Progenitor cell of endocrine pancreas (in vitro differentiated cells): ENCODE measurements at places on chromosomes 6 and 20.

DNA sequence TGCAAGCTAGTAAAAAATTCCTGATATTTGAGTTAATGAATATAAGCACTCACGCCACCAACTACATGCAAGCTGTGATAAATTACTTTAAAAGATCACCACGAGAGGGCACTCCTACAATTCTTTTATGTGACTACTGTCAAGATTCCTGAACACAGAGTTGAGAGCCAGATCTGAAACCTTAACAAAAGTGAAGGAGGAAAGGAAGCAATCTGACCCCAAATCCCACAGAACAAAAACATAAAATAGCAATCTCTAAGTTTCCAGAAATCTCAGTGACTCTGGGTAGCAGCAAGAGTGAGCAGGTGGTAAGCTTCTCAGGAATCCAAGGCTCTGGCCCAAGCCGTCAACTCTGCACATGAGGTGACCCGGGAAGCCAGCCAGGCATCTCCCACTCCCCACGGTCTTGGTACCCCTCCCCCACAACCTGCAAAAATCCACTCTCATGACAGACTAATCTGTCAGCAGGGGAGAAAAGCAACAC lies 55.1 kb downstream of the STAU1 start:
- no peak for DNase-seq

DNA sequence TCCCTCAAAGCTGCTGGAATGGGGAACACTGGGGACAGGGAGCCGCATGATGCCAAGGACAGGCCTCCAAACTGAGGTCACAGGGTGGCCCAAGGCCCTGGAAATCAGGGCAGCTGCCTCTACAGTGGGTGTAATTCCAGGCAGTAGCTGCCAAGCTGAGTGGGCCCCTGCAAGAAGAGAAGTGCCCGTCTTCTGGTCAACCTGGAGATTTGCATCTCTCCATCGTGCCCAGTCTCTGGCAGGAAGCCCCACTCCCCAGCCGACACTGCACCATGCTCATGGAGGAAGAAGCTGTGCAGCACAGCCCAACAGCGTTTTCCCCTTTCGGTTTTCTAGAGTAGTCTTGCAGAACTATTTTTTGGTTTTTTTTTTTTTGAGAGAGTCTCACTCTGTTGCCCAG lies 2.2 kb upstream of the FAM209A start:
- no peak for DNase-seq

- DNase-seq = no peak
These were observed 7.9 kb upstream of the ABHD12 start for GRCh38 chr20:25398376-25399036.

DNA sequence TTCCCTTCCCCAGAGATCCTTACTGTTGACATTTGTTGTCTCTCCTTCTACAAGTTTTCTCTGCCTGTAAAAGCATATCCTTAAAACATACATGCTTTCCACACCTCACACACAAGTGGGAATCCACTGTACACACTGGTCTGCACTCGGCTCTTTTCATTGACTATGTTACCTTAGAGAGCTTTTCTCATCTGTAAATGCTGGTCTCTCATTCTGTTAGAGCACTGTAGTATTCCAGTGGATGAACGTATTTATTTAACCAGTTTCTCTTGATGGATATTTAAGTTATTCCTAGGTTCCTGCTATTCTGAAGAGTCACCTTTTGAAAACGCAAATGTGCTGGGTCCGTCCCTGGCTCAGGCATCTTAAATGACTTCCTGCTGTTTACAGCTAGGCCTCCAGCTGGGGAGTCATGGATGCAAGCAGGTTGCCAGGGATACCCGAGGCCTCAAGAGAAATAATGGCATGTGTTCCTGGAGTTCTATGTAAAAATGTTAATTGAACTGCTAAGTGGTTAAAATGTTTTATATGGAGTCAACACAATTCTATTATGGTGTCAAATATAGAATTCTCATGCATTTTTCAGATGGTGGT lies 61.1 kb upstream of the TGM3 start:
- no peak for DNase-seq

DNA sequence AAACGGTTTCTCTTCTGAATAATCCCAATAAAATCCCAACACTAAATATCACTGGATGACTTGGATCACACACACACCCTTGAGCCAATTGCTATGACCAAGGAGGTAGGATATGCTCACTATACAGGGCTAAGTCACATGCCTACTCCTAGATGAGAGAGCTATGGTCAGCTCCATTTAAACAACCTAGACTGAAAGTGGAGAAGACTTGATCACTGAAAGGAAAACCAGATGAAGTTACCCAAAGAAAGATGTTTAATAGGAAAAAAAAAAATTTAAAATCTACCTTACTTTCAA lies 18.9 kb upstream of the COL19A1 start:
- DNase-seq = no peak

GRCh38 chr20:986733-987355 lies 15.3 kb downstream of the RSPO4 start:
- no peak for DNase-seq

GRCh38 chr6:22755605-22756004 lies 186.2 kb downstream of the HDGFL1 start:
- DNase-seq = no peak

- DNase-seq = no peak
These were observed 68.0 kb downstream of the CYB5R4 start for GRCh38 chr6:83927470-83927869.

DNA sequence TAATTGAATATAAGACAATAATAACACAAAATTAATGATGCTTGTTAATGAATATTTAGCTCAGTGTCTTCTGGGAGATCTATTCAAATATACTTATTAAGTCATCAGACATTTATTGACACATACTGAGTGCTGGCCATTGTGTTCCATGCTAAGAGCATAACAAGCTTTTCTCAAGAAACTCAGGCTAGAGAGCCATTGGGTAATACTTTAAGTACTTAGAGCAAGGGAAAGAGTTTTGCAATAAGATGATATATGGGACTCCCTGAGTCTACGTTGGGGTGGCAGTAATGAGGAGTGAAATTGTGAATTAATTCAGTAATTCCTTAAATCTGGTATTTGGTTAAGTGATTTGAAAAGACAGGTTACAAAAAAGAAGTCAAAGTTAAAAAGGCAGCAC lies 11.1 kb downstream of the TMEM200A start:
- no peak for DNase-seq

DNA sequence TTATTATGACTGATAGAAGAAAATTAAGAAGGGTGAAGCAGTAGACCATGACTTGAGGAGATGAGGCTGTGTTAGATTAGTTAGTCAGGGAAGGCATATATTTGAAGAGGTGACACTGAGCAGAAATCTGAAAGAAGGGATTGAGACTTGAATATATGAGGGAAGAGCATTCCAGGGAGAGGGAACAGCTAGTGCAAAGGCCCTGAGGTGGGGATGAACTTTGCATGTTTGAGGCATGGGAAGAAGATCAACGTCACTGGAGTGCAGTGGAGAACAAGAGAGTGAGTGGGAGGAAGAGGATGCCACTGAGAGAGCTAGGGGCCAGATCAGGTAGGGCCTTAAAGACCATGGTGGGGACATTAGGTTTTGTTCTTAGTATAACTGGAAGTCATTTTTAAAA lies 119.0 kb downstream of the ZDHHC14 start:
- DNase-seq = no peak

- no peak for DNase-seq
These were observed 158.6 kb upstream of the PREP start for GRCh38 chr6:105561486-105561885.

DNA sequence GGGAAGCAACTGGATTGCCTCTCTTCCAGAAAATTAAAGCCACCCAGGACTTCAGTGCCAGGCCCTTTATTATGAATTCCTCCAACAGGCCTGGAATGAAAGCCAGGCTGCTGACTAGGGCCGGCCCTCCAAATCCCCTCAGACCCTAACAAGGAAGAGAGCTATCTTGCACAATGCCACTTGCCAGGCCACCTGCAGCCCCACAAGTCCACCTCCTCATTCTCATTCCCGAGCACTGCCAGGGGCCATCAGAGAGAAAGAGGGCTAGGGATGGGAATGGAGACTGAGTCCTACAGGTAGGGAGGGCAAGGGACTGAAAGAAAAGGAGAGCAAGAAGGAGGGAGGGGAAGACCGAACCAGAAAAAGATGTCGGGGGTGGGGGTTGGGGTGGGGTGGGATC lies 86.5 kb downstream of the MRPL14 start:
- DNase-seq = no peak

- no peak for DNase-seq
These were observed 6.0 kb downstream of the PSMF1 start for GRCh38 chr20:1124421-1124820.

GRCh38 chr20:63747622-63748069 lies 8.1 kb downstream of the SLC2A4RG start:
- DNase-seq = no peak

DNA sequence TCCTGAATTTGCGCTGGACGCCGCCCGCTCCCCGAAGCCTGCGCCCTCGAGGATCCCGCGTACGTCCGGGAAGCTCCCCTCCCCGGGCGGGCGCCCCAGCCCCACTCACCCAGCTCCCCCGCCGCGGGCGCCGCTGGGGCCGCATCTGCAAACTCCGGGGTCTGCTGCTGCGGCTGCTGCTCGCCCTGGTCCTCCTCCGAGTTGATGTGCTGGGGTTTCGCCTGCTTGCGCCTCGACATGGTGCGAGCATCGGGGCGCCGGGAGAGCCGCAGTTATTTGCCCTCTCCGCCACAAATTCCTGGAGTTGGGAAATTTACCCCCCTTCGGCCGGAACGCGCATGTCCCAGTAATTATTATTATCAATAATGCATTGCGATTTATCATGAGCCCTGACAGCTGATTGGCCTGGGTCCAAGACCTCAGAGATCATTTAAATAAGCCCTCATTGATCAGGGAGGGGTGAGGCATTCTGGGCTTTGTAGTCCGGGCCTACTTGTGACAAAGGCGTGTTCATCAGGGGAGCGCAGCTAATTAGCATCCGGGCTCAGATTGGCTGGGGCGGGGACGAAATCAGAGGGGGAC lies at the start of gene SALL4:
Gene SALL4 (minus strand): TSS at position 352 of the 582 bp plus-strand sequence. CDS start 113 bp downstream, at position 239.
- DNase-seq = peak; percentile 58

DNA sequence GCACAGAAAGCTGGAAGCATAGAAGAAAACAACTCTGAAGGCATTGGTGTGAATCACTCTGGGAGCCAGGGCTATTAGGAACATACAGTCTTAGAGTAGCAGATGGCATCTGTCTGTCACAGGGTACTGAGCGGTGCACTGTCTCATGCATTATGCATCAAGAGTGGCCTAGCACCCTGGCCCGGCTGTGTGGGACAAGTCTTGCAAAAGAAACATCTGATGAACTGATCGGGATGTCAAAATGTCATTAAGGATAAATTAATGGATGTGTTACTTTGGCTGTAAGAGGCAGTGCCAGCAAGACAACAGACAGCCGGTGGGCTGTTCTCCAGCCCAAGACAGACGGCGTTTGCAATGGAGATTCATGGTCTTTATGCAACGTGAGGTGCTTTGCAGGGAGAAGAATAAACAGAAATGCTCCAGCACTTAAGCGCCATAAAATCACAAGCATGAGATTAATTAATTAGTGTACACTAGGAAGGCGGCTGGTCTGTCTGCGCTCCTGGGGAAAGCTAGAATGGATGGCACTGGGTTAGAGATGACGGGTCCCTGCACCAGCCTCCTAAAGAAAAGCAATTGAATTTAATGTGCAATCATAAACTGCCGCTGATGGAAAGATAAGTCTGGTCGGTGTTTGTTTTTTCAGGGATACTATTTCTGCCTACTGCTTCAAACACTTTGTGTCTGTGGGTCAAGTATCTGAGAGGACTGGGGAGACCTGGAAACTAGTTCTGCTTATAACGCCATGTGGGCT lies 600.6 kb upstream of the CHD6 start:
- DNase-seq = no peak

GRCh38 chr6:34025112-34025807 lies 120.6 kb downstream of the GRM4 start:
- DNase-seq = no peak

DNA sequence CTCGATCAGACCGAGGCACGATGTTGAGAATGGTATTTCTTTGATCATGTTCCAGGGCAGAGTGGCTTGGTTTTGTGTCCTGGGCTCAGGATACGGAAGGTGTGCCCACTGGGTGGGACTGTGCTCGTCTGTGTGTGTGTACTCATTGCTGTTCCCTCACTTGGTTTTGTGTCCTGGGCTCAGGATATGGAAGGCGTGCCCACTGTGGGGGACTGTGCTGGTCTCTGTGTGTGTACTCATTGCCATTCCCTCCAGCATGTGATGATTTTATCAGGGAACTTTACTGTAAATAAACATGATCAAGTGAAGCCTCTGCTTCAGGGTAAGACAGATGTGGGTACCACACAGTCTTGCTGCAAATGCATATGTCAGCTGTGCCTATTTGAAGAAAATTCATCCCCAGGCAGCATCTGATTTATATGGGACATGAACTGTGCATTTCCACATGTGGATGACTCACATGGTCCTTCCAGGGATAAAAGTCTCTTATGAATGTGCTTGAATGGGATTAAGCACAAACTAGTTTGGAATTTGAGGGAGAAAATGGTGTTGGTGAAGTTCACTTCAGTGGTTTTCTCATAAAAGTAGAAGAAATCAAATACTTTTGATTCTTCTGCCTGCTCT lies 274.3 kb downstream of the QKI start:
- no peak for DNase-seq

DNA sequence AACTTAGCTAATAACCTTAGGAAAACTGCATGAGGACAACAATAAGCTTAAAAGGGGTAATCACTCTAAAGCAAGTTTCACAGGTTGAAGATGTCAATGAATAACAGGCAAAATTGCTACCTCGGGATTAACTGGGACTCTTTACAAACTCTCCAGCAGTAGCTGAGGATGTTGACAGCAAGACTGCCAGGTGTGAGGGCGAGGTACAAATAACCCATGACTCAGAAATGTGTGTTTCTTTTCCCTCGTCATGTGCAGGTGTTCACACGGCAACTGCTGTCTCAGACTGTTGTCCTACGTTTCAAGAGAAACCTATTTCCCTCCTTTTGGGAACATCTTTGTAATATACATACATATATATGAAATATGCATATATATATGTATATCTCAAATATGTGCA lies 15.9 kb downstream of the BCAS1 start:
- no peak for DNase-seq

DNA sequence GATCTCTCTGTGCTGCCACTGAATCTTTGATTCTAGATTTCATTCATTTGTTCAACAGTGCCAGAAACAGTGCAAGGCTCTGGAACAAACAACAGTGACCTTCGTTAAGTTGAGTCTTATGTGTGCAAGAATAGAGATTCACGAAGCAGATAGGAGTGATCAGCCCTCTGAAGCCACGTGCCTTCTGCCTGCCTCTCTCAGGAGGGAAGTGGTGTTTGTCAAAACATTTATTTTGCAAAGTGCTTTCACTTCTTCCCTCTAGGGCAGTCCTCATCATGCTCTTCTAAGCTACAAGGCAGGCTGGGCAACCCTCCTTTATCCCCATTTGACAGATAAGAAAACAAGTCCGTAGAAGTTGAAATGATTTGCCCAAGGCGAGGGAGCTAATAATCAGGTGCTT lies 204.3 kb downstream of the TFAP2C start:
- no peak for DNase-seq

- no peak for DNase-seq
These were observed 8.0 kb downstream of the SLC12A5 start for GRCh38 chr20:46037036-46037435.
